Stimulated activated CD8-positive, alpha-beta memory T cell treated with anti-CD3 and anti-CD28 coated beads, Interleukin-7, amount 100 ng/mL, for 1 hour (primary cell): ENCODE measurements at places on chromosomes 6 and 20.

DNA sequence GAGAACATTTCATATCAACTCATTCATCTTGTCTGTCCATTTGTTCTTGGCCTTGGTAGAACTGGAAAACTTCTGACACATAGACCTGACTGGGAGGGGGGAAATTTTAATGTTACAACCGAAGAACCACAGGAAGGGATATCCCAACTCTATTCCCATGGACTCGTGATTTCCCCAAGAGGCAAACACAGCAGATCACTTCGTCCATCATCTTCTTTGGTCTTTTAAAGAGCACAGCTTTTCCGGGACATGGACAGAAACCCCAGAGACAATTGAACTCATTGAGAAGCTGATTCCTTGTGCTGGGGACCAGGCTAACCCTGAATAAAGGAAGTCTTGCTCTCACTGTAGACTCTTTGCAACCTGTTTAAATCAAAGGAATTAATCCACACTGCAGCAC is 66.3 kb upstream of the TMEM170B start:
- no peak for DNase-seq

- no peak for DNase-seq
Observed at GRCh38 chr6:83061190-83061589, 4.5 kb downstream of the UBE3D start.

DNA sequence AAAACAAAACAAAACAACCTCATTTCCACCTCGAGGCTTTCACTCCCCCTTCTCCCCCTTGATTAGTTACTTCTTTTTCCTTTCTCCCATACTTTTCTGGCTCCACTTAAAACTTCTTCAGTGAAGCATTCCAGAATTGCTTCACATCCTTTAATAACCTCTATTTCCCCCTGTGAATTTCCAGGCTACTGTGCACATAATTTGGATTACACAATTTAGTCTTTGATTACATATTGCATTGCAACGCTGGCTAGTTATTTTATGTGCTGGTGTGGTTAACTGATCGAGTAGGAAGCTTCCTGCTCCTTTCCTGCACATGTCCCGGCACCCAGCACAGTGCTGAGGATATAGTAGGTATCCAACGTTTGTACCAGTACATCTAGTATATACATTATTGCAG is 28.1 kb upstream of the EEF1E1 start:
- no peak for DNase-seq

- DNase-seq = no peak
Observed at GRCh38 chr6:90790058-90790457, 203.2 kb upstream of the MAP3K7 start.

- DNase-seq = no peak
Observed at GRCh38 chr6:110064744-110065524, 86.8 kb downstream of the GPR6 start.

DNA sequence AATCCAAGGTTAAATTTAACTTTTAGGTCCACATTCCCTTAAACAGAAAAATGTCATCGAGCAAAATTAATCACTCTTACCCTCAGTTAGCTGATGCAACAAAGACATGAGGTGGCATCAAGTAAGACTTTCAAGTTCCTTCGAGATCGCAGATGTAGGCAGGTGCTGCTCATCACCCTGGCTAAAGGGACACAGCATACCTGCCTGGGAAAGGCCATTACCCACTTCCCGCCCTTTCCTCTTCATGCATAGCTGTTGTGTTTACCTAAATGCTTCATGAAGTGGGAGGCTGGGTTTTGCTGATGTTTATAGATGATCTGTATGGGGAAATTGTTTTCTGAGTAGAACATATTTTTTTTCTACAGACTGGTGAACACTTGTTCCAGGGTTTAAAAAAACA is 67.7 kb downstream of the GFRA4 start:
- no peak for DNase-seq

GRCh38 chr6:29925727-29926412 is 16.5 kb upstream of the HLA-A start:
- no peak for DNase-seq

- DNase-seq = no peak
Observed at GRCh38 chr20:63530788-63531160, 6.4 kb downstream of the PTK6 start.

- no peak for DNase-seq
Observed at GRCh38 chr6:117387454-117387974, 38.2 kb downstream of the ROS1 start.

DNA sequence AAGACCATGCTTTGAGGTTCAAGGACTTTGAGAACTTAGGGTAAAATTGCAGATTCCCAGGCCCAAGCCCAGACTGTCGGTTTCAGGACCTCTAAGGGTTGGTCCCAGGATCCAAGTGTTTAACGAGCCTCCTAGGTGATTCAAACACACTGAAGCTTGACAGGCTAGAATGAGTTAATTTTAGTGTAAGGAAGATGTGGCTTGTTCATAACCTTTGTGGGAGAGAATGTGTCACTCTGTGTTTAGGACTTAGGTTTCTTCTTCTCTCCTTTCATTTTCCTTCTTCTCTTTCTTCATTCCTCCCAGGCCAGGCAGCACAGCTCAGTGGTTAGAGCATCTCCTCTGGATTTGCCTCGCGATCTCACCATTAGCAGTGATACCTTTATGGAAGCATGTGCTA is 104.8 kb upstream of the KCNG1 start:
- no peak for DNase-seq

DNA sequence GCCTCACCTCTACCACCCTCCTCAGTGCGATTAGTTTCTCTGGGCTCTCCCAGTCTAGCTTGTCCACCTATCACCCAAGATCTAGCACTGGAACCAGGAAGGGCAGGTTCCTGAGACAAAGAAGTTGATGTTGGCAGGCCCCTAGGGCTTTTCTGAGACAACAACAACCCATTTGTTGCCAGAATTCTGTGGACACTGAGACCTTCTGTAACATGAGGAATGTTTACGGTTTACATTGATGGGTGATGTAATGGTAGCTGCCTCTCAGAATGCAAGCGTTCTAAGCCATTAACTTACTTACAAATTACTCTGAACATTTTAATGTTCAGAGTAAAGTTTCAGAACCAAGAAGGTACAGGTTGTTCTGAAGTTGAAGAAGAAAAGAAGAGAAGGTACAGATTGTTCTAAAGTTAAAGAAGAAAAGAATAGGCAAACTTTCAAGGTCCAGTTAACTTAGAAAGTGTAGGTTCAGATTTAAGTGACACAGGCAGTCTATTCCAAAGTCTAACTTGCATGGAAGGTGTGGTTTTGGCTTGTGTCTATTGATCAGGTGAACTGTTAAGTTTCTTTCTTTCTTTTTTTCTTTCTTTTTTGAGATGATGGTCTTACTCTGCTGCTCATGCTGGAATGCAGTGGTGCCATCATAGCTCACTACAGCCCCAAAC is 3.7 kb upstream of the MED23 start:
- no peak for DNase-seq

DNA sequence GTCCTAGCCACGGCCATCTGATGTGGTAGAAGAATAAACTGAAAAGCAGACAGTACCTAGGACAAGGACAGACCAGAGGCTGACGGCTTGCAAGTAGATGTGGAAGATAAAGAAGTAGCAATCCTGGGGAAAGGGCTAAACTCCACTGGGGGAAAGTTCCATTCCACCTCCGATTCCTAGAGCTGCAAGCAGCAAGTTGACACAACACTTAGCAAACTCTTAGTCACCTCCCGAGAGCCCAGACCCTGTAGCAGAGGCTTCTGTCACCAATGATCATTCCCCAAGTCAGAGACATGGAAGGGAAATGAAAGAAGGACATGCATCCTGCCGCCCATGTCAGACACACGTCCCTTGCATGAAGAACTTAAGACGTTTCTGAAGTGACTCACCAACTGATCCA is 99.2 kb upstream of the RPS6KA2 start:
- DNase-seq = no peak

- no peak for DNase-seq
Observed at GRCh38 chr6:23851522-23851921, 274.5 kb upstream of the NRSN1 start.

GRCh38 chr6:7721649-7722048 is 4.2 kb upstream of the BMP6 start:
- no peak for DNase-seq

DNA sequence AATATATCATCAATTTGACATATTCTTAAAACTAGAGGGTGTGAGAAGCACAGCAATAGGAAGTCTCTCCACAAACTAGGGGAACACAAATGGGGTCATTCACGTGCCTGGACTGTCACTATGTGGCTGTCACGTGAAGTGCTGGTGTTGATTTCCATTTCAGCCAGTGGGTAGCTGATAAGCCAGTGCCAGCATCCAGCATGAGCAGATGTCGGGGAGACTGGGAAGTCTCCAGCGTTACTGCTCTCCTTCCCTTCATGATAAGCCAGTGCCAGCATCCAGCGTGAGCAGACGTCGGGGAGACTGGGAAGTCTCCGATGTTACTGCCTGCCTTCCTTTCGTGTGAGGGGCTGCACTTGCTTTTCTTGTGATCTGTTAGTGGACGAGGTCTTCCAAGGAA is 5.6 kb upstream of the SLC17A9 start:
- no peak for DNase-seq

- no peak for DNase-seq
Observed at GRCh38 chr6:44257025-44257752, at the start of gene SLC35B2. TSS of gene SLC35B2 (minus strand) at chr6:44257528. CDS start at chr6:44257410, 118 bp downstream.

DNA sequence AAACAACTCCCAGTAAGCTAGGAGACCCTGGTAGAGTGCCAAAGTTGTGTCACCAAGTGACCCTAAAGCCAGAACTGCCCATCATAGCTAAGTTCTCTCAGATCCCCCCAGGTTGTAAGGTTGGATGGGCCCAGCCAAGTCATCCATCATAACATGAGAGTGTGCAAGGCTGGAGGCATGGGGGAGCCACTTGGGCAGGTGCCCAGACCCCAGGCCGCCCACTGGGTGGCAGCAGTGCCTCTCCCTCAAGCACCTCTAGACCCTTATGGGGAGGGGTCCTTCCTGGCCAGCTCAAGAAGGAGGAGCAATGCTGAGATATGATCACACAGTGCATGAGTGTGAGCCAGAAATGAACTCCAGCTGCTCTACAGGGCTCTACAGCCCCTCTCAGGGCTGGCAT is 154.5 kb downstream of the MYLK4 start:
- DNase-seq = no peak

- DNase-seq = no peak
Observed at GRCh38 chr6:24606200-24606930, 39.6 kb downstream of the KIAA0319 start.

- DNase-seq = no peak
Observed at GRCh38 chr6:5562277-5562676, 301.0 kb downstream of the FARS2 start.

GRCh38 chr20:23664954-23665353 is 23.9 kb downstream of the CST4 start:
- no peak for DNase-seq

DNA sequence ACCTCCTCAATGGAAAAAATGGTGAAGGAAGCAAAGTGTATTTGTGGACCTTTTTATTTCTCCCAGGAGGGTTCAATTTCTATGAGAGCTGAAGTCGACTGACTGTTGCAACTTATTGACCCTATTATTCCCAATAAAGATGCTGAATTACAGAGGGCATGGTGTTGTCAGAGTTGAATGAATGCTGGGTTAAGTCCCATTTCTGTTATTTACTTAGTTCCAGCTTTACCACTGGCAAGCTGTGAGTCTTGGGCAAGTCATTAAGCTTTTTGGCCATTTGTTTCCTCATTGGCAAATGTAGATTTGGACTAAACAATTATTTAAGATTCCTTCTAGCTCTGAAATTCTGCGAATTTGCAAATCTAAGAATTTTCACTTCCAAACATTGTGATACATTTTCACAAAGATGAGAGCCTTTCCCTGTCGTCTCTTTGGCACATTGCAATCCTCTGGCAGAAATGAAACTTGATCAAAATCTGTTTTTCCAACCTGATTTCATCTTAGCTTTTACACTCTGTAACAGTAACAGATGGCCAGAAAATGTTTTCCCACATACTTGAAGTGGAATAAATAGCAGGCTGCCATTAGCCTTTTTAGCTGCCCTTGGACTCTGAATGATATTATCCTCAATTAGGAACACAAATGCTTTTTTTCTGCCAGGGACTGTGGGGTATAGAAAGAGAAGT is 21.3 kb downstream of the BLTP3A start:
- no peak for DNase-seq

DNA sequence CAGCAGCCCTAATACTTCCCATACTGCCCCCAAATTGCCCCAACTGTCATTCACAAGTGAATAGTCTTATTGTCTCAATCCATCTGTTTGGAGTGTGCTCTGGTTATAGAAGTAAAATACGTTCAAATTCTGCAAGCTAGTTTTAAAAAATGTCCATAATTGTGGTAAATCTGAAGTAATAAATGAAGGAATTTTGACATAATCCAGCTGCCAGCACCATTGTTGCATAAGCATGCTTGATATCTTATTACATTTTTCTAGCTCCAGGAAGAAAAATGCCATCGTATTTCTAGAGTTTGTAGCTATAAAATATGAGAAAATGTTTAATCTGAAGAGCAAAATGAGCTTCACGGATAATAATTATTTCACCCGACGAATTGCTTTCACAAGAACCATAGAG is 664.7 kb downstream of the RFPL4B start:
- no peak for DNase-seq

- no peak for DNase-seq
Observed at GRCh38 chr6:16184129-16184528, 54.3 kb upstream of the GMPR start.

- DNase-seq = no peak
Observed at GRCh38 chr6:1201547-1202200, 110.2 kb upstream of the FOXQ1 start.

DNA sequence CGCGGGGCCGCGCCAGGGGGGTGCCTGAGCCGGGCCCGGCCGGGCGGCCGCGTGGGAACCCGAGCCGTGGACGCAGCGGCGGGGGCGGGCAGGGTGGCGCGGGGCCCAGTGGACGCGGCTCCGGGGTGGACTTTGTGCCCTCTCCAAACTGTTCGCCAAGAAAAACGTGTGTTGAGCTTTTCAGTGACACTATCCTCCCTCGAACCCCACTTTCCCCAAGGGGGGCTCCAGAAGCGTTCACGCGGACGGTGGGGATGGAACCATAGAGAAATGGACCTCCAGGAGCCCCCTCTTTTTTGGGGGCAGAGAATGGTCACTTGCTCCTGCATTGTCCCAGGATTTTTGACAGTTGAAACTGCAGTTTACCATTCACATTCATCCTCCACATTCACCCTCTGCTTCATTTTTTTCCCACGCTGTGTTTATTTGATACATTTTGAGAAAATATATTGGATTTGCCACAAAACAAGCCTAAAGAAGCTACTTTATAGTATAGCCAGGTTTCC is 2.9 kb upstream of the HIVEP1 start:
- DNase-seq = no peak

DNA sequence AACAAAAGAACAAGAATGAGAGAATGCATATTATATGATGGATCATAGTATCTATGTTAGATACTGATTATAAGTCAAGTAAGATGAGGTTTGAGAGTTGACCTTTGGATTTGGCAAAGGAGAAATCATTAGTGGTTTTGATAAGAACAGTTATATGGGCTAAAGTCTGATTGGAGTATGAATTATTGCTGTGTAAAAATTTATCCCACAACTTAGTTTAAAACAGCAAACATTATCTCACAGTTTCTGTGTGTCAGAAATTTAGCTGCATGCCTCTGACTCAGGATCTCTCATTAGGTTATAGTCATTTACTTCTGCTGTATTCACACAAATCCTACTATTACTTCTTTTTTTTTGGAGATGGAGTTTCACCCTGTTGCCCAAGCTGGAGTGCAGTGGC is 56.7 kb downstream of the FAM135A start:
- no peak for DNase-seq
